Left ventricle myocardium superior (tissue), 1 donor: ENCODE measurements at places on chromosomes 6 and 20. TPM values are rescaled to one million over a fixed set of nuclear protein-coding genes. Genes with fewer than 3 reads are reported as not detected.

DNA sequence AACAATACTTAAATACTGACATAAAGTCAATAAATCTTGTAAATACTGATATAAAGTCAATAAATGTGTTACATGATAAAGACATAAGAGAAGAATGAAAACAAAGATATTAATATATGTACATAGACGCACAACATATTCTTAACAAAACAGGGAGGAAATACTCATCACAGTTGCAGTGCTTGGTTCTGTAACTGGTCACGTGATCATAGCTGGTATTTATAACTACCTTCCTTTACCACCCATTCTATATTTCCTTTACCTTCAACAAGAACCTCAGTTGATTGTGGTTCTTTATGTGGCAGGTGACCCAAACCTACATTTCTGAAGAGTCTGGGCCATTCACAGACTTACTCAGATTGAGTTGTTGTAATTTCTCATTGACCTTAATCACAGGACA is 131.6 kb downstream of the SGK1 start:
- DNase-seq = no peak

GRCh38 chr6:110053395-110054240 is 75.5 kb downstream of the GPR6 start:
- no peak for DNase-seq

Gene PAK5
- total RNA-seq = not detected

DNA sequence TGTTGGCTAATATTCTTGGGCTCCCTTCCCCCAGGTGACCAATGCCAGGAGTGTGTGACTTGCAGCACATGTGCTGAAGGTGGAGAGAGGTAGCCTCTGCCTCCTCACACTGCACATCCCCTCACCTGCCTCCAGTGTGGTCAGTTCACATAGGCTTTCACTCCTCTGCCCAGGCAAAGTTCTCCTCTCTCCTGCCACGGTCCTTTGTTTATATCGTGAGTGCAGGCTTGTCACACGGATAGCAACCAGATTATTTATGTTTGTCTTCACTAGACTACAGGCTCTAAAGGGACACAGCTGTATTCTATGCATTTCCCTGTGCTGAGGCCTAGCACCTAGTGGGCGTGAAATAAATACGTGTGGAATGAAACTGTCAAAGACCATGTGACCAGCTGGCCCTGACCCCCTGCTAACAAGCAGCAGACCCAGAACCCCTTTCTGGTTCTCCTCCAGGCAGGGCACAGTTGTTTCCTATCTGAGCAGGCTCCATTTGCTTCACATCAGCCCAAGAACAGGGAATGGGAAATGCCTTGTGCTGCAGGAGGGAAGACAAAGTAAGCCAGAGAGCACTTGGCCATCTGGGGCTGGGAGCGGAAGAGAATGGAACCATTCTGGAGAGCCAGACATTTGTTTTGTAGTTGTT is 42.3 kb downstream of the UNC5CL start:
- no peak for DNase-seq

Gene C20orf141
- total RNA-seq = not detected

GRCh38 chr20:23490817-23491216 is at the start of gene CST8:
Gene CST8, plus strand, starts transcription at chr20:23491117. Its CDS starts 551 bp downstream, at chr20:23491668.
- no peak for DNase-seq

DNA sequence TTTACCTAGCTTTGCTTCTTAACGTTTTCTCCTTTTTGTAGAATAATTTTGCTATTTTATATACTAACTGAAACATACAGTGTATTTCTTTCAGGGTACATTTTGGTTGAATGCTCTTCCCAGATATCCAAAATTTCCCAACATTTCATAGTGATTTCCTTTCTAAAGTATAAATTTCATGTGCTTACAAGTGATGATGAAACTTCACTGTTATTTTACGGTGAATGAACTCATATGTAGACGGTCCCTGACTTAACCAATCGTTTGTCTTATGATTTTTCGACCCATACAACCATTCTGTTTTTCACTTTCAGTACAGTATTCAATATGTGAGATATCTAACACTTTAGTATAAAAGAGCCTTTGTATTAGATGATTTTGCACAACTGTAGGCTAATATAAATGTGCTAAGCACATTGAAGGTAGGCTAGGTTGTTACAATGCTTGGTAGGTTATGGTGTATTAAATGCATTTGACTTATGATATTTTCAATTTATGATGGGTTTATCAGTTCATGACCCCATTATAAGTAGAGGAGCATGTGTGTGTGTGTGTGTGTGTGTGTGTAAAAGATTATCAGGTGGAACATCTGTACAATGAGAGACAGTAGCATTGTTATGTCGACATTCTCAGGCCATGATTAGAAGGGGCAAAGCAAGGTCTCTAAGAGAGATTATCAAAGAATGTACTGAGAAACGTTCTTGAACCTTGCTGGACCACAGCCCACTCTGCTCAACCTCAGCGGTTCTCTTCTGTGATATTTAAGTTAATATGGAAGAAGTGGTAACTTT is 20.9 kb downstream of the HIVEP1 start:
- no peak for DNase-seq

- no peak for DNase-seq
Observed at GRCh38 chr6:39765508-39766065, 26.6 kb upstream of the DAAM2 start.

Gene MRPL2
- 116 TPM for total RNA-seq

GRCh38 chr6:47524136-47524845 is 46.7 kb downstream of the CD2AP start:
- no peak for DNase-seq

DNA sequence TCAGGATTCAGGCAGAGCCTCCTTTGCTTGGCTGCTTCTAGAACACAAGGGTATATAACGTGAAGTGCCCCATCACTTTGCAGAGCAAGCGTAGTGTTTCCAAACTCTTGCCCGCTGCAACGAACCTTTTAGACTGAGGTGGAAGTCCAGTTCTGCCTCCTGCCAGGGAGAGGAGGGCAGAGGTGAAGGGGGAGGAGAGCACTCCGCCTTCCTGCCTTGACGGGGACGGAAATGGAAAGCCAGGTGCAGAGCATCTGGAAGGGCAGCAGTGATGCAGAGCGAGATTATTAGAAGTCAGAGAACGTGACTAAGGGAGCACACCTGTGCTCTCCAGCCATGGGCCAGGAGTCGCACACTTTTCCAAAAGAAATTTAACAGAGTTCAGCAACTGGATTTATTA is 63.4 kb downstream of the RREB1 start:
- no peak for DNase-seq

DNA sequence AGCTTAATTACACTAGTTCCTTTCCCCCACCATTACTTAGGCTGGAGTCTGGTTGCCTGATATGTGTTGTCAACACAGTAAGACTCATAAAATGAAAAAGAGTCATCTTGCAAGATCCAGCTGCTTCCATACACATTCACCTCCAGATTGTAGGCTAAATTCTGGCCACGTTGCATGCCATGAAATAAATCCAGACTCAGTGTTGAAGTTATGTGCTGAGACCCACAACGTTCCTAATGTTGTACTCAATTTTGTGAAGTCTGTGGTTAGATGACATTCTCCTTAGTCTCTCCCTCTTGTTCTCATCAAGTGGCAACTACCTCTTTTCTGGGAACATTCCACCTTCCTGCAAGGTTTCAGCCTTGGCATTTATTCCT is 212.3 kb downstream of the LMBRD1 start:
- no peak for DNase-seq

- peak; percentile 57 for DNase-seq
Observed at GRCh38 chr6:34132486-34133185, 13.3 kb downstream of the GRM4 start.

Gene HAO1
- not detected for total RNA-seq

Gene ITPA
- total RNA-seq = 17.2 TPM

Gene NKAPL
- total RNA-seq = 6.3 TPM

GRCh38 chr6:120405947-120406346 is 928.3 kb downstream of the TBC1D32 start:
- no peak for DNase-seq

Gene OLIG3
- not detected for total RNA-seq

DNA sequence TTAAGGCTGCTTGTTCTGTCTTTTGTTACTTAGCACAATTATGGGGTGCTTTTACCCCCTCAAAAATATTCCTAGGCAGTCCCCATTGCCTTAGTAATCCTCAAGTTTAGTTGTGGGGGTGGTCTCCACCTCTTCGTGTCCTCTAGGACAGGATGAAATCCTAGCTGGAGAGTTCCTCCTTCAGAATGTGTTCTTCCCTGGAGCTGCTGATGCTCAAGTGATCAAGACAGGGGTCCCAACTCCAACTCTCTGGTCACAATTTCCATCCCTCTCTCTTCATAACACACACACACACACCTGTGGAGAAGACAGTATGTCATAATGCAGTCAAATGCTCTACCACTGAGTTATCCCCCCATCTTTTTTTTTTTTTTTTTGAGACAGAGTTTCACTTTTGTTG is 280.7 kb downstream of the UST start:
- no peak for DNase-seq

Gene TREML2
- not detected for total RNA-seq

DNA sequence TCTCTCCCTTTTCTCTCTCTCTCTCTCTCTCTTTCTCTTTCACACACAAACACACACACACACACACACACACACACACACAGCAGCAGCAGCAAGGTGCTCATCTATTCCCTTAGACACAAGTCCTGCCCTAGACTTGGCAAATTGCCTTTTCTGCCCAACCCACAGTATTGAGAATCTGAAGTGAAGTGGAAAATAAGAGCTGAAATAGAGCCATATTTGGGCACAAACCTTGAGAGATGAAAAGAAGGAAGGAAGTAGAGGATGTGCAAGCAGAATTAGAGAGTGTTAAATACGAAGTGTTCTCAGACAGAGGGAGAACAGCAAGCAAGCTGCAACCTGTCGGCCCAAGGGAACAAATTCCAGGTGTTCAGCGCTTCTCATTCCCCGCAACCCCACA is 557.5 kb upstream of the NOX3 start:
- no peak for DNase-seq

GRCh38 chr6:130697271-130697994 is 129.8 kb upstream of the SMLR1 start:
- no peak for DNase-seq

DNA sequence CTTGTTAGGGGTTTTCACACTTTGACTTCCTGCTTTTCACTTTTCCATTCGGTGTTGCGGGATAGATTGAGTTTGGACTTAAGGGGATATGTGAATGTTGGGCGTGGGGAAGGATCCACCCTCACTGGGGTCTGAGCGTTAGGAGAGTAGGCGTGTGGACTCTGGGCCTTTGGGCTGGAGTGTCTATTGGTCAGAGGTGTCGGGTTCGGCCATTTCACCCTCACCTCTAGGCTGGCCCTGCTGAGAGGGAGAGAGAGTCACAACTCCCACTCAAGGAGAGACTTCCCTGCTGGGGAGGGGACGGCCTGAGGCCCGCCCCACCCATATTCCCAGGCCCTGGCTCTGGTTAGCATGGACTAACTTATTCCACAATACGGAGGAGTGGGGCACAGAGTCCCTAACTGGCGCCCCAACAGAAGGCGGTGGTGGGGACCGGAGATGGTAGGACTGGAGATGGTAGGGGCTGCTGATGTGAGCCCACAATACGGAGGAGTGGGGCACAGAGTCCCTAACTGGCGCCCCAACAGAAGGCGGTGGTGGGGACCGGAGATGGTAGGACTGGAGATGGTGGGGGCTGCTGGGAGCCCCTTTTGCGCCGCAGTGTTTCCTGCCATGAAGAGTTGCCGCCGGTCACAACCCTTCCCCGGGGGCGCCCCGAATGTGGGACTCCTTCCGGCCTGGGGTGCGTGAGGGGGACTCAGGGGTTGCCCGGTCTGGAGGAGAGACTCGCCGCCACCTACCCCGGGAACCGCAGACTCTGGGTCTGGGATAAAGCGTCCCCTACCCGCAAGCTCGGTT is 1.4 kb upstream of the PTPRA start:
- DNase-seq = no peak

Gene TPD52L2
- total RNA-seq = 78.0 TPM

DNA sequence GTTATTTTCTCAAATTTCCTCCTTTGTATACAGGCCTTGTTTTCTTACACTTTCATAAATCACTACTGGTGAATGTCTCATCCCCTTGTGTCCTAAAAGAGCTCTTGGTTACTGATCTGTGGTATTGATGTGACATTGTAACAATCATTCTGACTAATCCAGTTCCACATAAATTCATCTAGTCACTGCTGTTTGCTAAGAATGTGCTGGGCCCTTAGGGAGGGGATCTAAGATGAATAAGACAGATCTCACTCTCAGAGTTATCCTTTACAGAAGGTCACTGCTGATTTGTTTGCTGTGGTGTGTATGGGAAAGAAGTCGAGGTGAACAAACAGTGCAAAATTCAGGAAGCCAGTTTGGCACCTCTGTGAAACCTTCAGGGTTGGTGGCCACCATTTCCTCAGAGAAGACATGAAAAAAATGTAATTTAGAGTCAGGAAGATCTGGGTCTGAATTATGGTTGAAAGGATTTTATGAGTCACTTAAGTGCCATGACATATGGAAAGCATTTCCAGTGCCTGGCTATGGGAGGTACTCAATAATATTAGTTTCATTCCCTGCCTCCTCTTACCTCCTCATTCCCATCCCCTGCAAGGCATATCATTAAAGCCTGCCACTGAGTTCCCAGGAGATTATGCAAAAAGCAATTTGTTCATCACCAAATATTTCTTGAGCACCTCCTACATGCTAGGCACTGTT is 121.8 kb downstream of the COL9A1 start:
- no peak for DNase-seq

- no peak for DNase-seq
Observed at GRCh38 chr6:34834789-34835518, 43.1 kb downstream of the BLTP3A start.

- DNase-seq = no peak
Observed at GRCh38 chr20:57283860-57284259, 17.4 kb upstream of the BMP7 start.

DNA sequence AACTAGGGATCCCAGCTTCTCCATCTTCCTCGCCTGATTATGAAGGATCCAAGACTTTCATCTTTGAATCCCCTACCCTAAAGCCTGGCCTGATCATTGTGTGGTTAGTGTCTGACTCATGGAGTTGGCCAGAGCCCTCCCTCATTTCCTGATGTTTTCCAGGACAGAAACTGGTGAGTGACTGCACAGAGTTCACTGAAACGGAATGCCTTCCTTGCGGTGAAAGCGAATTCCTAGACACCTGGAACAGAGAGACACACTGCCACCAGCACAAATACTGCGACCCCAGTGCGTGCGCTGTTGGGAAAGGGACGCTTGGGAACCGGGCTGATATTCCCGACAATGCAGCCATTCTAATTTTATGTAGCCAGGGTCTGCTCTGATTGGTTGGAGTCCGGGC is 4.0 kb downstream of the CD40 start:
- no peak for DNase-seq

Gene SYCP2
- 2.8 TPM for total RNA-seq

- no peak for DNase-seq
Observed at GRCh38 chr6:53066874-53067706, 1.9 kb downstream of the FBXO9 start.

GRCh38 chr6:83884523-83884922 is 25.0 kb downstream of the CYB5R4 start:
- no peak for DNase-seq

DNA sequence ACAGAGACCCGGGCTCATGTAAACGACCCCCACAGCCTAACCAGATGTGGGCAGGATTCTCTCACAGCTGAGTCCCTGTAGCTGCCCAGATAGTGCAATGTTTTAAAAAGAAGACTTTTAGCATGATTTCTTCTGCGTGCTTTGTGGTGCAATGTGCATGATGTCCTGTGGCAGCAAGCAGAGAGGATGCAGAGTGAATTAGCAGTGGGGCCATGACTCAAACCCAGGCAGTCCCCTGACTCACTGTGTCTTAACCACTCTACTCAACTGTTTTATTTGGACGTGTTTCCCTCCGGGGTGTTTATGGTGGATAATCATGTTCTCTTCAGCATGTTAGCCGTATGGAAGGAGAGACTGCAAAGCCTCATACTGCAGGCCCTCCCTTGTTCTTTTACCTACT is 247.9 kb downstream of the SLC24A3 start:
- no peak for DNase-seq
